Stimulated activated CD8-positive, alpha-beta memory T cell treated with anti-CD3 and anti-CD28 coated beads, Interleukin-4, amount 100 ng/mL, for 4 hours (primary cell): ENCODE measurements at places on chromosomes 4 and X.

DNA sequence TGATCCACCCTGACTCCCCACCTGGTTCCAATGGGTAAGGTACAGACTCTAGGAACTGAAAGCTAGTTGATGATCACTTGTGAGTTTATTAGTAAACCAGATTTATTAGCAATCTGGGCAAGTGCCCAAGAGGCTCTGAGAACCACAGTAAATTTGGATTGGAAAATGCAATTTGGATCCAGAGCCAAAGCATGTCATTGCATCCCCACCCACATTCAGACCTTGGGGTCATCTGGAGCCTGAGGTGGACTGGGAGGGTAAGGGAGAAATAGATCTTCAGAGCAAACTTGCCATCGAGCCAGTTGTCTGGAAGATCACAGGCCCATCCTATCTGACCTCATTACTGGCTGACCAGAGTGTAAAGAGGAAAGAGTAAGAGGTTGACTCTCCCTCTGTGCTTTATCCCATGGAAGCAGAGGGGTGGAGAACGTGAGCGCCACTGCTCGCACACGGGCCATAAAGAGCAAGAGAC is 78.7 kb upstream of the RASGEF1B start:
- DNase-seq, result no peak

DNA sequence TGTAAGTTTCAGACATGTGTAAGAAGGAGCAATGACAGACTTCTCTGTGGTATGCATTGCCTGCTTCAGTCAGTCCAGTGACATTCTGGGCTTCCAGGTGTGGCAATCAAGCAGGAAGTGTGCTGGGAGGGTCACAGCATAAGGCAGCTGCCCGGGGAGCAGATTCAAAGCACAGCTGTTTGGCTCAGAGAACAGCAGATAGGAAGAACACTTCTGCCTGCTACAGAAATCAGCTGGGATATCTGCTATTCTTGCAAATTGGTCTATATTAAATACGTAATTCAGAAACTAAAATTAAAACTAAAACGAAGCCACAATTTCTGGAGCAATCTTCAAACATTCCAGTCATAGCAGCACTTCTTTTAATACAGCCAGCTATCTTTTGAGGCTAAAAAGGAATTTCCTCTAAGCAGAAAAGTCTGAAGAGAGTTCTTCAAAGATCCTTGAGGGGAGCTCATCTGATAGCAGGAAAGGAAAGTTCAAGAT is 47.5 kb upstream of the GALNT7 start:
- DNase-seq, result no peak

DNA sequence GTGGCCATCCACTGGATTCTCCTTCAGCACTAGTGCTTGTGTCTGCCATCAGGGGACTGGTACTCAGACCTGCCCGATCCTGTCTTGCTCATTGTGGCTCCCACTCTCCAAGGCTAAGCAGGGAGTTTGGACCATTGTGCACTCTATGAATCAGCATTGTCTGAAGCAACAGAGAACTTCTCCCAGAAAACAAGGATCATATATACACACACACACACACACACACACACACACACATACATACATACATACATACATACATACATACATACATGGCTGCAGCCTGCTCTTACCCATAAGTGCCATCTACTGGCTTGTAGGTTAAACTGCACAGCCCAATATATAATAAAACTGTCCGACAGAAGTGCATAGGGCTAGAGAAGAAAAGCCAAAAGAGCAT is 345.3 kb upstream of the LCORL start:
- no peak for DNase-seq

DNA sequence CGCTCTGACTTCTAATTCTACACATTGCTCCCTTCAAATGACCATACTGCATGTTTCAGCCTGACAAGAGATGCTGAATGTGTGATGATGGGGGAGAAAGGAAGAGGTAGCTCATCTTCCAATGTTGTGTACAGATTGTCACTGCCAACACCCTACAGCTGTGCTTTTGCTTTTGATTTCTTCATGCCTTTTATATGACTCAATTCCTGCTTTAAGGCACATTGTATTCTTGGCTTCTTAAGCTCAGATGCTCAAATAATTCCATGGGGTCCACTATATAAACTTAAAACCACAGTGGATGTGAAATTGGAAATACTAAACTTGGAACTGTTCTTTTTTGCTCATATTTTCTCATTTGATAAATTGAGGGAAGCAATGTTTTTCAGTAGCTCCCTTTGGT is 183.2 kb upstream of the WDFY3 start:
- no peak for DNase-seq

GRCh38 chrX:19708683-19709082 is 178.7 kb downstream of the SH3KBP1 start:
- DNase-seq, result no peak

- DNase-seq, result no peak
Observed at GRCh38 chr4:98630737-98631454, 27.5 kb downstream of the TSPAN5 start.

DNA sequence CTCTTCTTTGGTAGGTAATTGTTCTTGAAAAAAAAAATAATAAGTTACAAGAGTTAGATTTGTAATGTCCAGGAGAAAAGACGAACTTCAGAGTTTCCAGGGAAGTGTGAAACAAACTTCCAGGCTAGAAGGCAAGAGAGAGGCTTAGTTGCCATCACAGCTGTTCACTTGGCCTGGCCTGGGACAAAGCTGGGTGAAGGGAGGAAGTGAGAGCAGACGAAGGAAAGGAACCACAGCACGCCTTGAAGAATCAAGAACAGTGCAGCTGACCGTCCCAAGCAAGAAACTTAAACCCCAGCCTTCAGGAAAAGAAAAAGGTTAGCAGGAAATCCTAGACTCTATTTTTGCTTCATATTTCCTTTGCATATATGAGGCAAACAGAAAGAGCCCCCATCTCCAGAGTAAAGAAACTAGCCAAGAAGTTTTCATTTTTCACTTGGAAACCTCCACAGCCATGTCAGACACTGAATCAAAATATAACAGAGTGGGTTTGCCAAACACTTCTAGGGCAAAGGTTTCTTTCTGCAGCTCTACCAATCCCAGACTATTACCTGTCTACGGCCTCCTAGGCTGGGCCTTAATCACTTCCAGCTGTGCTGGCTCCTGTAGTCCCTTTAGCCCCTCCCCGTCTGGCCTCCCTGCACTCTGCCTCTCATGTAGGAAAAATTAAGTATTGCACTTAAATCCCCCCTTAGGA is 209.6 kb downstream of the SPATA18 start:
- DNase-seq, result no peak

- DNase-seq, result no peak
Observed at GRCh38 chr4:129929052-129929451, 833.1 kb downstream of the C4orf33 start.

DNA sequence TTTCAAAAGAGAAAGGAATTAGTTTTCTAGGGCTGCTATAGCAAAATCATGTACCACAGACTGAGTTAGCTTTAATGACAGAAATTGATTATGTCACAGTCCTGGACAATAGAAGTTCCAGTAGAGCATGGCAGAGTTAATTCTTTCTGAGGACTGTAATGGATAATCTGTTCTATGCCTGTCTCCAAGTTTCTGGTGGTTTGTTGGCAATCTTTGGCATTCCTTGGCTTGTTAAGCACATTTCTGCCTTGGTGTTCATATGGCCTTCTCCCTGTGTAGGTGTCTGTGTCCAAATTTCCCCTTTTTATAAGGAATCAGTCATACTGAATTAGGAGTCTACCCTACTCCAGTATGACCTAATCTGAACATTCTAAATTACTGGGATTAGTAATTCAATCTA is 336.1 kb upstream of the PABPC4L start:
- DNase-seq, result no peak

DNA sequence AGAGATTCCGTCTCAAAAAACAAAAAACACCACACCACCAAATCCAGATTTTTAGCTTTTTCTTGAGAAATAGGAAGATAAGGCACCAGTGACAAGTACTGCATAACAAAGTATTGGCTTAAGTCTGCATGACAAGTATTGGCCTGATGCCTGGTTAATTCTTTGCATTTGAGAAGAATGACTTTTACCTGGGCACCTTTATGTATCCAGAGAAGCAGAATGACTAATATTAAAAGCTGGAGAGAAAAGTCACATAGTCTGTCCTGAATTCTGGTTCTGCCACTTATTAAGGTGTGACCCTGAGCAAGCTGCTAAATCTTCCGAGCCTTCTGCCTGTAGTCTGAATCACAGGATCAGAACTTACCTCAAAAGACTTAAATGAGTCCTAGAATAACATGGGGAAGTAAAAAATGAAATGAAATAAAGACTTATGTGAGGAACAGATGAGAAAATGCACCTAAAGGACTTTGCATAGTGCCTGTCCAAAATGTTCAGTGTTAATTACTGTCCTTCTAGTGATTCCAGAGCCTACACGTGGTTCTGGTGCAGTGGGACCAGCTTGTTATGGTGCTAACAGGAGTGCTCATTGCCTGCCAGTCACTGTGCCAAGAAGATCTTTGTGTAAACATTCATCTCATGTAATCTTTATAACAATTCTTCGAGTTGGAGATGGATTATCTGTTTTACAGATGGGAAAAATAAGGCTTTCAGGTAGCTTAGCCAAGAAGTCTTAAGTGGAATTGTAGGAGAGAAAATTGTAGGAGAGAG is 31.6 kb downstream of the UGDH start:
- no peak for DNase-seq

DNA sequence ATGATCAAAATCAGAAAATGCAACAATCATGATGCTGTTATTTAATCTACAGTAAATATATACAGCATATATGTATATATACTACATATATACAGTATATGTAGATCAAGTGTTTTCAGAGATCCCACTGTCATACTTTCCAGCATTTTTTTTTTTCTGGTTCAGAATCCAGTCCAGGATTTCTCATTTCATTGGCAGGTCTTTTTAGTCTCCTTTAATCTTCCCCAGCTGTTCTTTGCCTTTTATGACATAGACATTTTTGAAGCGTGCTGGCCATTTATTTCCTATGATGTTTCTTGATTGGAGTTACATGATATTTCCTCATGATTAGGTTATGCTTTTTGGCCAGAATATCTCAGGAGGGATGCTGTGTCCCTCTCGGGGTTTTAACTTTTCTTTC is 92.0 kb upstream of the TLR2 start:
- DNase-seq, result no peak

DNA sequence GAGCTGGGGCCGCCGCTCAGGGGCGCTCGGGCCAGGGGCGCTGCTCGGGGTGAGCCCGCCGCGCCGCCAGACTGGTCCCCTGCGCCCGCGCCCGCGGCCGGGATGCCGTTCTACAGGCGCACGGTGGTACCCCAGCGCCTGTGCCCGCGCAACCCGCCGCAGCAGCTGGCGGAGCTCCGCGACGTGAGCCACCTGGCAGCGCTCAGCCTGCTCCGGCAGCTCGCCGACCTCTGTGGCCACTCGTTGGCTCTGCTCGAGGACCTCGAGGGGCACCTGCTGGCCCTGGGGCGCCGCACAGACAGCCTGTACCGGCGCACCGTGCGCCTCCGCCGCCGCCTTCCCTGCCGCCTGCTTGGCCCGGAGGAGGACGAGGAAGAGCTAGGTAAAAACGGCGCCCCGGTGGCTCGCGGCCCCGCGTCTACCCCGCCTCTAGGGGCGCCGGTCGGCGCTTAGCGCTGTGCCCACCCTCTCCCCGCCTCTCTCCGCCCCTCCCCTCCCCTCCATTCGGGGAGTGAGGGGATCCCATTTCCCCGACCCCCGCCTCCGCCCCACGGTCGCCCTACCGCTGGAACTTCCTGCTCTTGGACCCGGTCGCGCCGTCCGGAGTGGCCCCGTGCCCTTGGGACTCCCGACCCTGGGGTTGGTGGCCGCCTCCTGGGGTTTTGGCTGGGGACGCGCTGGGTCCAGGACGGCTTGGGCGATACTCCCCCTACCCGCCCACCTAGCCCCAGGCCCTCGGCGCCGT is 513 bp downstream of the NHSL2 start:
- no peak for DNase-seq

DNA sequence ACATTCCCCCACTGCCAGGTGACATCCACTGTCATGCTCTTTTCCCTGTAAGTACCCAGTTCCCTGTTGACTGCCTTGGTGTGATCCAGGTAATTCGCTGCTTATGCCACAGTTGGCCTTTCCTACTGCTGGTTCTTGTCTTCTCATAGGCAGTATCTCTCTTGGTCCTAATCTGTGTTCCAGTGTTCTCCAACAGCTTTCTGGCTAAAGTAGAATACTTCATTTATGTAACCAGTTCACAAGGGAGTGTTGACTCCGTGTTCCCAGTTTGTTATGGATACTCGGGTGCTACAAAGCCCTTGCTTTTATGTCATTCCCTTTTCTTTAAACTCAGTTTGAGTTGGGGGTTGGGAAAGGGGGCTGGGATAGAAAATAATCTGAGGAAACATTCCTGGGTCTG is 98.4 kb downstream of the RS1 start:
- no peak for DNase-seq

- DNase-seq, result no peak
Observed at GRCh38 chr4:16508968-16509367, 282.7 kb upstream of the TAPT1 start.

- no peak for DNase-seq
Observed at GRCh38 chr4:83779103-83780052, 243.5 kb downstream of the GPAT3 start.

- DNase-seq, result no peak
Observed at GRCh38 chr4:125948021-125948420, 633.3 kb downstream of the FAT4 start.

DNA sequence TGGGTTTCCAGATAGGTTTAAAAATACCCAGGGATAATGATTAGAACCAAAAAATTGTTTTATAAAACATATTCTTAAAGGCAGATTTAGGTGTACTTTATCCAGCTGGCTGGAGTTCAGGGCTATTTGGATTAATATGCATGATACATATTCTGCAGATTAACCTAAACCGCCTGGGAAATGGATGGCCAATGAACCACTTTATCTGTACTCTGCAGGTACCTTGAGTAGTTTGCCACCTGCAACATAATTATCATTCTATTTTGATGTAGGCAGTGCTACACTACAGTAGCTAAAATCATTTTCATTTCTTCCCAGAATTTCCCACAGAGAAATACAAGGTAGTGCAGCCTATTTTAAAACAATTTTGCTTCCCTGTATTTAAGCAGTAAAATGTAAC is 683.2 kb upstream of the GNPDA2 start:
- DNase-seq, result no peak

- DNase-seq, result no peak
Observed at GRCh38 chr4:40421839-40422708, 86.9 kb downstream of the CHRNA9 start.

GRCh38 chr4:185911556-185912064 is 99.6 kb upstream of the SORBS2 start:
- no peak for DNase-seq

GRCh38 chr4:110352670-110353442 is 123.1 kb upstream of the ENPEP start:
- DNase-seq, result no peak

DNA sequence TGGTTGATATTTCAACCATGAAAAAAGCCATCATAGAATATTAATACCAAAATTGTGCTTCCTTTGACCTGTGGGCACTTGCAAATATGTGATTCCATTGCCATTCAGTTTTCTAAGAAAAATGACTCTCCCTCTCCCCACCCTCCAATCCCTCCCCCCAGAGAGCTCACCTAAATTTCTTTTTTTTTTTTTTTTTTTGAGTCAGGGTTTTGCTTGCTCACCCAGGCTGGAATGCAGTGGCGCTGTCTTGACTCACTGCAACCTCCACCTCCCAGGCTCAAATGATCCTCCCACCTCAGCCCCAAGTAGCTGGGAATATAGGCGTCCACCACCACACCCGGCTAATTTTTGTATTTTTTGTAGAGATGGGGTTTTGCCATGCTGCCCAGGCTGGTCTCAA is 47.0 kb downstream of the SNX25 start:
- DNase-seq, result no peak
